ACHN (cell line): ENCODE measurements at places on chromosomes 16 and 17.

GRCh38 chr17:71792966-71793365 is 327.9 kb upstream of the SOX9 start:
- no peak for DNase-seq

GRCh38 chr17:431494-431893 is 78.9 kb upstream of the RPH3AL start:
- DNase-seq: no peak

- no peak for DNase-seq
These were observed 20.7 kb downstream of the TOM1L2 start for GRCh38 chr17:17951524-17951923.

DNA sequence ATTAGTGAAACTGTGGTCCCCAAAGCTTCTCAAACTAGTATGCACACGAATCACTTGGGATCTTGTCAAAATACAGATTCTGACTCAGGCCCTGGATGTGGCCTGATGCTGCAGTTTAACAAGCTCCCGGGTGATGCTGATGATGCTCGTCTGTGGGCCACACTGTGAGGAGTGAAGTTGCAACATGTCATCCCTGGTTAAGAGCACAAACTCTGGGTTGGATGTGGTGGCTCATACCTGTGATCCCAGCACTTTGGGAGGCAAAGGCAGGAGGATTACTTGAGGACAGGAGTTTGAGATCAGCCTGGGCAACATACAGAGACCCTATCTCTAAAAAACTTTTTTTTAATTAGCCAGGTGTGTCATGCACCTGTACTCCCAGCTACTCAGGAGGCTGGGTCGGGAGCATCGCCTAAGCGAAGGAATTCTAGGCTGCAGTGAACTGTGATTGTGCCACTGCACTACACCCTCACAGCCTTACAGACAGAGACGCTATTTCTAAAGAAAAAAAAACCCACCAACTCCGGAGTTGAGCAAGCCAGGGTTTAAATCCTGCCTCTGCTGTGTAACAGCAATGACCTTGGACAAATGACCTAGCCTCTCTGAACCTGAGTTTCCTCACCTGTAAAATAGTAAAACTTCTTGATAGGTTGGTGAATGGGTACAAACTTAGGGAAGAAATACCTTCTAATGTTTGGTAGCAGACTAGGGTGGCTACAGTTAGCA is 24.4 kb upstream of the ABAT start:
- no peak for DNase-seq

DNA sequence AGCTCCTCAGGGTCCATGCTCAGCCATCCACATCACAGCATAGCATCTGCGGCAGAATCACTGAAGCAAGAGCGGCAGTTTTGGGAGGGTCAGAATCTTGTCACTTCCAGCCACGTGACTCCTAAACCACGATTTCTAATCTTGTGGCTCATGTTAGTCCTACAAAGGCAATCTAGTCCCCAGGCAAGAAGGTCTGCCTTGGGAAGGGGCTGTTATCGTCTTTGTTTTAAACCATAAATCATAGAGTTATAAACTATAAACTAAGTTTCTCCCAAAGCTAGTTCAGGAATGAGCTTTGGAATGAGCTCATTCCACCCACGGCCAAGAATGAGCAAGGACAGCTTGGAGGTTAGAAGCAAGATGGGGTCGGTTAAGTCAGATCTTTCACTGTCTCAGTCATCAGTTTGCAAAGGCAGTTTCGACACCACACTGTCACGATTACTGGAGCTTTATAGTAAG is 20.8 kb upstream of the DNAH17 start:
- DNase-seq: no peak

- no peak for DNase-seq
These were observed 13.9 kb downstream of the SNN start for GRCh38 chr16:11681976-11682654.

DNA sequence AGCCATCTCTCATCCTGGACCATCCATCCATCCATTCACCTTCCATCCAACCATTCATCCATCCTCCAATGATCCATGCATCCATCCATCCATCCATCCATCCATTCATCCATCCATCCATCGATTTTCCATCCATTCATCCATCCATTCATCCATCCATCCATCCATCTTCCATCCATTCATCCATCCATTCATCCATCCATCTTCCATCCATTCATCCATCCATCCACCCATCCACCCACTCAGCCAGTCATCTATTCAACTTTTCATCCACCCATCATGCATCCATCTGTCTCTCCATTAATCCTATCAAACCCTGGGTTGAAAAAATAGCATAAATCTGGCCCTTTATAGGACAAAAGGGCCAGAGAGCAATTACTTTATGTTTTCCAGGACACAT is 158.3 kb upstream of the WSCD1 start:
- no peak for DNase-seq

DNA sequence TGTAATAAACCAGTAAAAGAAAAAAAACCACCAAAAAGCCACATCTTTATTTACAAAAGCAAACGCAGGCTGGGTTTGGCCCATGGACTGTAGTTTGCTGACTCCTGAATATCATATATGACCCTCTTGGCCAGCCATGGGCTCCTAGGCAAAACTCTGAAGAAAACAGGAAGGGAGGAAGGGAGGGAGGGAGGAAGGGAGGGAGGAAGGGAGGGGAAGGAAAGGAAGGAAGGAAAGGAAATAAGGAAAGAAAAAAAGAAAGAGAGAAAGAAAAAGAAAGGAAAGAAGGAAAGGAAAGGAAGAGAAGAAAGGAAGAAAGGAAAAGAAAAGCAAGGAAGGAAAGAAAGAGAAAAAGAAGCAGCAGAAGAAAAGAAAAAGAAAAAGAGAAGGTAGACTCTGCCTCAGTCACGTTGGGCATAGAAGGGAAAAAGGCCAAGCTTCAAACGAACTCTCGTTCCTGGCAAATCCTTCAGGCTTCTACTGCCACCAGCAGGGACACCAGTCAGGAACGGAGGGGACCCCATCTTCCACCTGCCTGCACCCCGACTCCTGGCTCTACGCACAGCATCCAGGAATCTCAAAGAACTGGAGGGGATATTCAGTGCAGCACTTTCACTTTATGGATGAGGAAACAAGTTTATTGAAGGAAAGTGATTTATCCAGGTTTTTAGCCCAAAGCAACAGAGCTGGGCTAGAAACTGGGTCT is 22.1 kb downstream of the CDC42EP4 start:
- DNase-seq: no peak

DNA sequence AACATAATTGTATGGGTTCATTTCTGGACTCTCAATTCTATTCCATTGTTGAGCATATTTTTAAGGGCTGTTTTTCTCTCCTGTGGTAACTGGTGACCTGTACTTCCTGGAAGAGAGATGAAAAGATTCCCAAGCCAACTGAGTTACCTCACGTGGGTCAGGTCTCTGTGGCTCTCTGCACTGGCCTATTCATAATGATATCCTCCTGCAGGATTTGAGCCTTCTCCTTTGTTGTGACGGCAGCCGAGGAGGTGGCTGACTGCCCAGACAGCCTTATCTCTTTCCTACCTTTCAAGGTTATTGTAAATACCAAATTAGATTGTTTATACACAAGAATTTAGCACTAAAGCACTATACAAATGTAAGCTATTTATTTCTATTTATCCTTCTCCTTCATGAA is 2.7 kb upstream of the ACE start:
- DNase-seq: no peak

DNA sequence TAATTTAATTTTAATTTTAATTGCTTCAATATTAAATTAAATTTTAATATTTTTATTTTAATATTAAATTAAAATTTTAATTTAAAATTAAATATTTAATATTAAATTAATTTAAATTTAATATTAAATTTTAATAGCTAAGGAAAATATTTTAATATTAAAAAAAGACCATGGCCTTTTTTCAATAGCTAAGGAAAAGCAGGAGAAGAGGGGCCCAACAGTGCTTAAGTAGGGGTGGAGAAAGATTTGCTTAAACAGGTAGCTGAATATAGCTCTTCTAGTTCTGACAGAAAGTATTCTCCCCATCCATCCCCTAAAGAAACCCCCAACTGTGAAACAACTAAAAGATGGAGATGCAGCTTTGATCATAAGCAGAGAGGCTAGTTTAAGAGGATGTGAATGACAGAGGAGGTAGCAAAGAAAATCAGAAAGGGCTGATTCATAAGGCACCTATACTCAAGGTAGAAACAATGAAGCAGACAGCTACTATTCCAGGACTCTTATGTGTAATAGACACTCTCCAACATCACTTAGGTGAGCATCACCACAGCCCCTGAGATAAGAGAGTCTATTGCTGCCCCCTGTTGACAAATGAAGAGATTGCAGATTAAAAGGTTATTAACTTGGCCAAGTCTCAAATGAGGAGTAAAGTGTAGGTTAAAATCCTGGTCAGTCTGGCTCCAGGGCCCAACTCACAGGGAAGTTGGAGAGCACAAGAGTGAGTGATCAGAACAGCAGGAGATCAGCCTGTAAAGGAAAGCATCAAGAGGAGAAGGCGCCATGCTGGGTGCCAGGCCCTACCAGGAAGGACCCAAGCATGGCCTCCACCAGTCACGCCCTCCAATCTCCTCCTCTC is 7.8 kb upstream of the RNASEK start:
- peak; percentile 77 for DNase-seq

- DNase-seq: no peak
These were observed 13.2 kb downstream of the SLC7A5 start for GRCh38 chr16:87855852-87856715.

DNA sequence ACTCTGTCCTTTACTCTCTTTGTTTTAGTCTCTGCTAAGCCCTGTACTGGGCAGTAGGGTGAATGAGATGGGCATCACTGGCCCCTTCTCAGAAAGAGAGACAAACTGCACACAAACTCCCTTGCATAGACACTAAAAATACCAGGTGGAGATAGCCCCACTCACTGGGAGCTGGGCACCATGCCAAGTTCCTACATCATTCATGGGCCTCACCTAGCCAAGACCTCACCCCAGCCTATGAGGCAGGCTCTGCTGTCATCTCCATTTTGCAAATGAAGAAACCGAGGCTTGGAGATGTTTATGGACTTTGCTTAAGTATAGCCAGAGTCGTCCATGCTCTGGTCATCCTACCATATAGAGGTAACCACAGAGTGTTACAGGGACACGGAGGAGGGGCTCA is 499.8 kb upstream of the CDH11 start:
- no peak for DNase-seq

GRCh38 chr17:76272541-76273444 is 7.6 kb downstream of the UBALD2 start:
- no peak for DNase-seq

DNA sequence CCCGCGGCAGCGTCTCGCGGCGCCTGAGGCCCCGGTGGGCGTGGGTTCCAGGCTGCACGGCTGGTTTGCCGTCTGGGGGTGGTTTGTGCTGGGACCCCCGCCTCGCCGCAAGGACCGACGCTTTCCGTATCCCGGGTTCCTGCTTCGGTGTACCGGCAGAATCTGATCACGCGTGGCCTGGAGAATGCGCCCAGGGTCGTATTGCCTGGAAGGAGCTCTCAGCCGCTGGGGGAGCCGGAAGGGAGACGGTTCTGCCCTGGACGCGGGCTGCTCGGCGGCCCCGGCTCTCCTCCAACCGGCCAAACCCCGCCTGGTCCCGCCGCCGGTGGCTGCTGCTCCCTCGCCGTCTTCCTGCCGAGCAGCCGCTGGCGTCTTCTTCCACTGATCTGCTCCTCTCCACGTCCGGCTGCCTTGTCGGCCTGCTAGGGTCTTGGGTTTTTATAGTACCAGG is 39.8 kb downstream of the ZNF778 start:
- peak; percentile 23 for DNase-seq

GRCh38 chr17:41710472-41711090 is 1.6 kb upstream of the GAST start:
- peak; percentile 58 for DNase-seq

DNA sequence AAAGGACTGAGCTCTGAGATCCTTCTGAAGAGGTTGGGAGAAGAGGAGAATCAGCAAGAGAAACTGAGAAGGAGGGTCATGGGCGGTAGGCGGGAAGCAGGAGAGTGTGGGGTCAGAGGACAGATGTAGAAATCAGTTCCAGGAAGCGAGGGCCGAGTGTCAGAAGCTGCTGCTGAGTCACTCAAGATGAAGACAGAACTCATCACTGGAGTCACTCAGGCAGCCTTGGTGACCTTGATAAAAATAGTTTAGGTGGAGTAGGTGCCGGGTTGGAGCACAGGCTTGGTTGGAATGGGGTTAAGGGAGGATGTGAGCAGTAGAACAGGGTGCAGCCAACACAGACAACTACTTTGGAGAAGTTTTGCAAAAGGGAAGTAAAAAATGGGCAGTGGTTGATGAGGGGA is 6.1 kb upstream of the ITGAM start:
- DNase-seq: no peak

DNA sequence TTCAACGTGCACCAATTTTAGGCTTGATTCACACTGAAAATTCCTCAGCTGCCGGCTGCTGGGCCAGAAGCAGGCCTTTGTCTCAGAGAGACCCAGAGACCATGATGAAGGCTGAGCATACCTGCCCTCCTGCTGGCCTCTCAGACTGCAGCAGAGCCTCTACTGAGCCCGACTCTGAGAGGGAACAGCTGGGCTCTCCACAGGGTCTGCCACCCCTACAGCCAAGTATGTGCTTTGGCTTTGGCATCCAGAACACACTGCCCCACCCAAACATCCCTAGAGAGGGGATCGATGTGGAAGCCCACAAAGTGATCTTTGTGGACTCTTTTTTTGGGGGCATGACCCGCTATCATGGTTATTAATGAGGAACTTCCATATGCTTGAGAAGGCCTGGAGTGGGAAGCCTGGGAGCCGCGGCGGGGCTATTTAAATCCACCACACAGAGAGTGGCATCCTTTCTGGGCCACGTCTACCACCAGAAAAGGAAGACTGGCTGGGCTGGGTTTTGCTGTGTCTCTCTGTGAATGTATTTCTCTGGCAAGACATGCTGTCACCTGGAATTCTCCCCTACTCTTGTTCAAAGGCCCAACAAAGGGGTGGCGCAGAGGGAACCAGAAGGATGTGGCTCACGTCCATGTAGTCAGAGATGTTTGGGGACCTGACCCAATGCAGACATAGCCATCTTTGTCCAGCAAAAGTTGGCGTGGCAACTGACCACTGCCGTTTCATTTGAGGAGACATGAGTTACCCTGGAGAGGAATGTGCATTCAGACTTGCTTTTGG is 69.3 kb downstream of the GNAO1 start:
- no peak for DNase-seq

DNA sequence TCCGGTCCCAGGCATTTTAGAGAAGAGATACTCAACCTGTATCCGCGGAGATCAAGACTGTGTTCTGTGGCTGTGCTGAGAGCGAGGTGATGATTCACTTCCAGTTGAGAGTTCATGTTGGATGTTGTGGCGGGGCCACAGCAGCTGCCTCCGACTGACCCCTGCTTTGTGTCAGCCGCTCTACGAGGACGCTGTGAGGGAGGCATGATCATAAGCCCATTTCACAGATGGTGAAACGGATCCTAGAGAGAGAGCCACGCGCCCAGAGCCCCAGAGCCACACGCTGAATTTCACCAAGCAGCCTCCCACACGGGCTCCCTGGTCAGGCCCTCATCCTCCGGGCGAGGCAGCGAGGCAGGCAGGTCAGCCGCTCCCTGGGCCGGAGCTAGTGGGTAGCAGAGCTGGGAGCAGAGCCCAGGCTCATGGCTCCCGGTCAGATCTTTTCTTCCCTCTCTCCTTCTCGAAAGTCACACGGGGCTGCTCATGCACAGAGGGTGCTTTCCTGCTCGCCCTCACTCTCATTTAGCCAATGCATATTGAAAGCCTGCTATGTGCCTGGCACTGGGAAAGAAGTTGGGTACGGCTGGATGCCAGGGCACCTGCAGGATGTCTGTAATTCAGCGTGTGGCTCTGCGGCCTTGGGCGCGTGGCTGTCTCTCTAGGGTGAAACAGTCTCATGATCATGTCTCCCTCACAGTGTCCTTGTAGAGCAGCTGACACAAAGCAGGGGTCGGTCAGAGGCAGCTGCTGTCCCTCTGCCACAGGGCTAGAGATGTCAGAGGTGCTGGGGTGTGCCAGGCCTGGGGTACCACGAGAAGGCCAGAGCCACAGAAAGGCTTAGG is 155.6 kb upstream of the CHMP6 start:
- DNase-seq: no peak

- DNase-seq: no peak
These were observed 42.5 kb downstream of the CREBBP start for GRCh38 chr16:3837851-3838586.
